ENCODE measurements at places on chromosomes 2 and 18. TPM values are rescaled to one million over a fixed set of nuclear protein-coding genes. Genes with fewer than 3 reads are reported as not detected.

DNA sequence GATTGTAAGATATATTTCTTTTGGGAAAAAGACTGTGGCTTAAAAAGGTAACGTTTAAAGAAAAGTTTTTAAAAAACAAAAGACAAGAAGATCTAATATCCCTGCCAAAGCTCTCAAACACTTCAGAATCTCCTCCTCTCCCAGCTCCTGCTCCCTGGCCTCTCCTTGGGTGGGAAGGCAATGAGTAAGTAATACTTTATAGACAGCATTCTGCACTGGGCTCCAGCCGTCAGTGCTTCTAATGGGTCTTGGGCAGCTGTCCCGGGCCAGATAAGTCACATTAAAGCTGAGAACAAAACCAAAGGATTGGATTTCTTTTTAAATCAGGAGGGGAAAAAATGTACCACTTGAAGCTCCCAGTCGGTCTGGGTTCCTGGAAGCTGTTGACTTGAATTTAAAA, 133.7 kb downstream of the ALPK2 start:
- no peak for DNase-seq

DNA sequence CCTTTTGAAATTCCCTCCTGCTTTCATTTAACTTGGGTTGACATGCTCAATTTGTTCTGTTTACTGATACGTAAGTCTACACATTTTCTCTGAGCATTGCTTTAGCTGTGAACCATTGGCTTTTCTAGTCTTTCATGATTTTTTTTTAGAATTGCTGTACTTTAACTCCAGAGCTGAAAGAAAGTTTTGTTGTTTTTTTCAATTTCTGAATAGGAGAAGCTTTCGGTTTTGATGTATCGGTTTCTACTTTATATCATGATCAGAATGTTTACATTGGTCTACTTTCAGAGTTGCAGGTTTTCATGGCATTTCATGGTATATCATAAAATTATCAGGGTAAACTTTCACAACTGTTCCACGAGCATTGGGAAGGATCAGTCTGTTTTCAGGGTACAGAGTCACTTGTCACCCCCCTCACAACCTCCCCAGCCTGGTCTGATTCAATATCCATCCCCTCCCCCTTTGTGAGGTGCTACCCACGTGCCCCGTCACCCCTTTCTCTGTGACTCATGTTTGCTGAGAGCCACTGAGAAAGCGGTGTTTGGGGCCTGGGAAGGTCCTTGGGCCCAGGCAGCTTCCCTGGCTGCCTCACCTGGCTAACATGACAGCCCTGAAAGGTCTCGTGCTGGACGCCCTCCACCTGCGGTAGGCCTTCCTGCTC, 7.0 kb downstream of the ASTL start:
- no peak for DNase-seq

DNA sequence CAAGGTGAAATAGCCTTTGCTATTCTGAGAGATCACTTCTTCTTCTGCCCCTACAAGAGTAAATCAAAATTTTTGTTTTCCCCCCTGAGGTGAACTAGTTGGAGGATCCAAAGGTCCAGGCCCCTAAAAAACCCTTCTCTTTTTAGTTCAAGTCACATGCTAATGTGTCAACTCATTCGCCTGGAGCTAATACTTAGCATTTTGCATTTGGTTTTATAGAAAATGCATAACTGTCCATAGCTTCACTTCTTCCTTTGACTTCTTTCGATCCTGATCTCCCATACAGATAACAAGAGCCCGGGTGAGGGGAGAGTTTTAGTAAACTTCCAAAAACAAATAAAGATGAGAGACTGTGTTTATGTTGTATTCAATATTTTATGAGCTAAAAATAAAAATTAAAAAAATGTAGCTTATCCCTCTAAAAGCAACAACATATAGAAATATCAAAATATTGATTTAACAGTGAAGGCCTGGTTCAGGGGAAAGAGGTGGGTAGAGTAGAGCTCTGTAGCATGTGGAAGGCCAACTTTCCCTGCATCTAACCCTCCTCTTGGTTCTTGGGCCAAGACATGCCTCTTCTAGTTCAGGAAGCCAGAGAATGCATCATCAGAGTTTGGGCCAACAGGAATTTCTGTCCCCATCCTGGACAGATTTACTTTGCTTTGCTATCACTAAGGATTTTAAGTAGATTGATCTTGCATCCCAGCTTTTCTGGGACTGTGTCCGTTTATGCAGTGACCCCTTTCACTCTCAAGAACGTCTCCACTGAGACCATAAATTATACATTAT, 333.8 kb downstream of the ALK start:
- no peak for DNase-seq

- DNase-seq, result no peak
Measured at GRCh38 chr2:73072416-73072815, 904 bp upstream of the SFXN5 start.

GRCh38 chr2:26729311-26729710, 34.8 kb upstream of the SLC35F6 start:
- no peak for DNase-seq

DNA sequence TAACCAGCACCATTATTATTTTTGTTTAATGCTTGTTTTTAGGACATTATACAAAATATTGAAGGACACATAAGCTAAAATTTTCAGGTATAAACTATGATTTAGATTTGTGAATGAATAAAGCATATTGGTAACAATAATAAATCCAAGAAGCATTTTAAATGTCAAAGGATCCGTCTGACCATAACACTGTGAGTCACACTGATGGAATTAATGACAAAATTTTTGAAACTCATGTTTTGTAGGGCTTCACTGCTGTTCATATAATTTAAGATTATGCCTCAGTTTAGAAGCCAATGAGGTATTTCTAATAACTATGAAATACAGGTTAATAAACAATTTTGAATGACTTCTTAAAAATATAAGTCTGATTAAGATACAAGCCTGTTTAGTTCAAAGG, 124.6 kb downstream of the TMEFF2 start:
- DNase-seq, result no peak

DNA sequence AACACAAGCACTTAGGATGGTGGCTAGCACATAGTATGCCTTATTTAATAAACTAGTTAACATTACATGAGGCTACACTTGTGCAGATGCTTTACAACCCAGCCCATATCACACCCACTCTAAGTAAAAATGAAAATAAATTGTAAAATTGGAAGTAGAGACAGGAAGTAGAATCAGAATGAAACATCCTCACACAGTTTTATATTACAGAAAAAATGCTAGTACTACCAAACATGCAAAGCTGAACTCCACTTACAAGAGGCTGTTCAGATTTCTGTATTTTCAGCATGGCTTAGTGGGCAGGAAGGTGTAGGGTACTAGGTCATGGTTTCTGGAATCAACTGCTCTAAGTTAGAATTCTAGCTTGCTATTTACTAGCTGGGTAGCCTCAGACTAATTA, 18.2 kb upstream of the CRIM1 start:
- no peak for DNase-seq

- DNase-seq, result no peak
Measured at GRCh38 chr2:240187989-240188590, 47.6 kb upstream of the OTOS start.

GRCh38 chr2:20584399-20585358, 66.2 kb downstream of the HS1BP3 start:
- peak; percentile 97 for DNase-seq

The ADCYAP1 gene
- not detected for total RNA-seq

The ARL4C gene
- total RNA-seq, result 115 TPM

The SPP2 gene
- not detected for total RNA-seq

The PROC gene
- total RNA-seq, result 2.9 TPM
